Stimulated activated CD4-positive, alpha-beta T cell treated with anti-CD3 and anti-CD28 coated beads, Interleukin-12 subunit alpha, Interleukin-12 subunit beta, amount 100 ng/mL, for 24 hours (primary cell): ENCODE measurements at places on chromosomes 12 and 14.

GRCh38 chr12:22275843-22276242 is 58.7 kb downstream of the ST8SIA1 start:
- no peak for DNase-seq

DNA sequence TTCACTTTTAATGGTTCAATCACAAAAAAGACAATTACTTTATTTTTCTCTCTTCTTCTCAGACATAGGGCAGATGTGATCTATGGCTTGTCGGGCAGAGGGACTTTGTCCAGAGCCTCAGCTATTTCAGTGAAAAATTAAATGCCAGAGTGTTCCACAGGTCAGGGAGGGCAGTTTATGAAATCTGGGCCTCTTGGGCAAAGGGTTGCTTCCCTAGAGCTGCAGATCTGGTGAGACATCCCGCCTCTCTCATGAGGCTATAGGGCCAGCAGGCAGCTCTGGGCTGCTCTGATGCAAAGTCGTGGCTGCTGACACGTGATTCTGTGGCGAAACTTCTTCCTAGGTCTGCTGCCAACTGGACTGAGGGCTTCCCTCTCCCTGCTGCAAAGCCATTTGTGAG is 6.0 kb downstream of the CLMN start:
- no peak for DNase-seq

GRCh38 chr14:60643463-60644314 is 5.6 kb downstream of the SIX1 start:
- DNase-seq, result no peak

DNA sequence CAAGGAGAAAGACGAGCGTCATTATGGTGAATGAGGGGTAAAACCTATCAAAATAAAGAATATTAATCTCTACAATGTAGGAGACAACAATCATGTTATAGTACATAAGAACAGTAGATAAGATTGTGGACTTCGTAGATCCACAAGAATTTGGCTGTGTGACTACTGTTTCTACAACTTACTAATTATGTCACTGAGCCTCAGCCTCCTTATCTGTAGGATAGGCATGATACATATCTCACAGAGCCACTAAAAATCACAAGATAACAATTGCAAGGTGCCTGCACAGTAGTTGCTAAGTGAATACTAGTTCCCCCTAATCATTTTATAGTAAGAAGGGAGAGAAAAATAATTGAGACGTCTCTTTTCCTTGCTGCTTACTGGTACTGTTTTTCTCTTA is 78.2 kb upstream of the STAC3 start:
- no peak for DNase-seq

GRCh38 chr12:69648476-69648875 is 37.8 kb upstream of the LRRC10 start:
- DNase-seq, result no peak

- no peak for DNase-seq
Measured at GRCh38 chr12:15830538-15830937, 41.4 kb upstream of the EPS8 start.

DNA sequence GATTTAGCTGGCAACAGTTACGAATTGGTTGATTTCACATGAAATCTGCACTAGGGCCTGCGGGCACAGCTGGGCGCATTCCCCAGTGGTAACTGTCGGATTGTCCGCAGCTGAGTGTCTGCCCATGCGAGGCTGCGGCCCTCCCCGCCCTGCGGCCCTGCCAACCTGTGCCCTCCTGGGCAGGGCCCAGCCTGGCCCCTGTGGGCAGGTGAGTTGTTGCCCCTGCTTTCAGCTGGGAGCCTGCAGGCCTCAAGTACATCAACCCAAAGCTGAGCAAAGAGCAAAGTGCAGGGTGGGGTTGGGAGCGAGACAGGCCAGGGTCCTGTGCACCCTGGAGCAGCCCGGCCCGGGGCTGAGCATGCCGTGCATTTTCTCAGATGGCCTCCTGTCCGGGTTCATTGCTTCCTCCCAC is 89.1 kb downstream of the ADGRD1 start:
- DNase-seq, result no peak

DNA sequence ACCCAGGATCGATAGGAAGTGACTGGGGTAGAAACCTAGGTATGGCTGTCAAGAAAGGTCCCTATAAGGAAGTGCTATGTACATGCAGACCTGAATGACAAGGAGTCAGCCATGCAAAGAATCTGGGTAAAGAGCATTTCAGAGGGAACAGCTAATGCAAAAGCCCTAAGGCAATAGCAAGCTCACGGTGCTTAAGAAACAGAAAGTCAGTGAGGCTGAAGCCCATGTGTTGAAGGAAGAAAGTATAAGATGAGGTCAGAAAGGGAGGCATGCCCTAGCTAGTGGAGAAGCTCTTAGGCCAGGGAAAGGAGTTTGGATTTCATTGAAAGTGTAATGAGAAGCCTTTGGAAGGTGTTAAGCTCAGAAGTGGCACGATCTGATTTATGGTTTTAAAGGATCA is 6.0 kb upstream of the ADCY6 start:
- DNase-seq, result no peak

DNA sequence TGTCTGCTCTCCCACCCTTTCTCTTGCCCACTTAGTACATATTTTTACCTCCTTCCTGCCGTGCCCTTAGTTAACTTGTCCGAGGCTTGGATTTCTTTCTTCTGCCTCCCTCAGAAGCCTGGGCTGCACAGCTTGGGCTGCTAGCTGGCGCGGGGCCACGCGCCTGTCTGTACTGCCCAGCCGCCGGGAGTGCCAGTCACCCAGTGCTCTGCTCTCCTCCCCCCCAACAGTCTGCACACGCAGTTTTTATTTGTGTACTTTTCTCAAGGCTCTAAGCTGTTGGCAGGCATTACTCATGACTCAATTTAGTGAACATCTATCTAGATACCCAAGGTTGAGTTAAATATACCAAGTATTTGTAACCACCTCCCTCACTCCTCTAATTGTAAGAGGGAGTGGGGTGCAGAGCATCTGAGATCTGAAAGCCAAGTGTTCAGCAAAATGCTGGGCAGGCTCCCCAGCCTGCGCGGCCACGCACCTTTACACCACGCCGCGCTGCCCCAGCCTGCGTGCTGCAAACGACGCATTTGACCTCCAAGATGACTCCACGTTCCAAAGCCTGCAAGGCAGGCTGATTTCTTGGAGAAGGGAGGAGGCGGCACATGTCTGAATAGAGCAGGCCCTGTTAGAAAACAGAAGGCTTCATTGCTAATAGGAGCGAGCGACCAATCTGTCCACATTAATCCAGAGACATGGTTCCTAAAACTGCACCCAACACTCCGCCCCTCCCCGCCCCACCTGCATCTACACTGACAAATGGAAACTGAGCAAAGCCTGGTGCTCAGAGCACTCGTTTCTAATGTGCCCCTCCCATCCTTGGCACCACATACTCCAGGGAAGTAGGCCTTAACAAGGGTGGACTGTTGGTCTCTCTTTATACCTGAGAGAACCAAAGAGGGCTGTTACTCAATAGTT is 18.2 kb upstream of the CACNA2D4 start:
- no peak for DNase-seq
